ACHN (cell line): ENCODE measurements at places on chromosomes 1 and 21.

DNA sequence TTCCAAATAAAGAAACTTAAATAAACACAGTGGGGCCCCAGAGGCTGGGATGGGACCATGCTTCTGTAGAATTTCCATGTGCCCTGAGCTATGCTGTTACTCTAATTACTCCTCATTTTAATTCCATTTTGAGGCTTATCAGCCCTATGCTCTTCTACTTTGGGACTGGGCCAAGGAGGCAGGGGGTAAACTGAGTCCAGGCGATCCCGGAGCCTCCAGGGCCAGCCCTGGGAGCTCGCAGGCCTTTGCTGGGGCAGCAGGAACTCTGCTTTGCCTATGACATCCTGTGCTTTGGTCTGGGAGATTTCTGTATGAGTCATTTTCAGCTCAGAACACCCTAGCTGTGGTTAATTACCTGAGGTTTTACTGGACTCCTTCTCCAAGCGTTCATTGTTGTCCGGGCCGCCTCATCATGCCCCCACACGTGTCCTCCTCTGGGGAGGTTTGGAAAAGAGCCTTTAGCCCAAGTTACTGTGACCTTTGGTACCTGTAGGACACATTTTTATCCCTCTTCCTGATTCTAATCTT, 95.7 kb downstream of the RHOU start:
- peak; percentile 71 for DNase-seq

DNA sequence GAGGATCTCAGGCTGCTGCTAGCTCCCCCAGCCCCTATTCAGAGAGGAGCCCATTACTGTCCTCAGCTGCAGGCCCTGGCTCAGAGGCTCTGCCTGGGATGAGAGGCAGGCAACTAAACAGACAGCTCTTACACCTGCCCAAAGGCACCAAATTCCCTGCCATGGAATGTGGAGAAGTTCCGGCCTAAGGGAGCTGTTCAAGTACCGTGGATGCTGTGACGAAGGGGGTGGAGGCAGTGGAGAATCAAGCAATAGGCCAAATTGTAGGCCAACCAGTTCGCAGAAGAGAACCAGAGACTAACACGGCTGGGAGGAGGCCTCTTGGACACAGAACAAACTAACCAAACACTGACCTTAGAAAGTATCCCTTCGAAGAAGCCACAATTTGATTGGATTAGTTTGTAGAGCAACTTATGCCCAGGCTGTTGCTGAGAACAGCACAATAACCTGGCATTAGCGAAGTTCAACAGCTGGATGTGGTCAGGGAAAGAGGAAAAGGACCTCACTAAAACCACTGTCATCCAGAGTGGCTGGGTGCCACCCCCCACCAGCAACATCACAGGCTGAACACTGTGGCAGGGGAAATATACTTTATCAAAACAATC, 3.6 kb downstream of the C1orf174 start:
- no peak for DNase-seq

- no peak for DNase-seq
Observed at GRCh38 chr1:186999506-186999905, 170.8 kb downstream of the PLA2G4A start.

GRCh38 chr1:67723620-67724019, 38.6 kb downstream of the GADD45A start:
- peak; percentile 18 for DNase-seq

DNA sequence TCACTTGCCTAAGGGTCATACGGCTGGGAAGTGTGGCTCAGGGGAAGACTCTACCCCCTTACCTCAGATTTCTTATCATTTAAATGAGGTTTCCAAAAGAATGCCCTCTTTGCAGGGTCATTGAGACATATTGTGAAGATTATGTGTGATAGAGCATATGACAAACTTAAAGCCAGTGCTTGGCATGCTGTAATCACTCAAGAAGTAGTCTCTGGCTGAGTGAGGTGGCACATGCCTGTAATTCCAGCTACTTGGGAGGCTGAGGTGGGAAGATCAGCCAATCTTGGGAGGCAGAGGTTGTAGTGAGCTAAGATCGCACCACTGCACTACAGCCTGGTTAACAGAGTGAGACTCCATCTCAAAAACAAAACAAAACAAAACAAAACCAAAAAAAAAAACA, 7.5 kb upstream of the LDLRAD2 start:
- DNase-seq, result no peak

DNA sequence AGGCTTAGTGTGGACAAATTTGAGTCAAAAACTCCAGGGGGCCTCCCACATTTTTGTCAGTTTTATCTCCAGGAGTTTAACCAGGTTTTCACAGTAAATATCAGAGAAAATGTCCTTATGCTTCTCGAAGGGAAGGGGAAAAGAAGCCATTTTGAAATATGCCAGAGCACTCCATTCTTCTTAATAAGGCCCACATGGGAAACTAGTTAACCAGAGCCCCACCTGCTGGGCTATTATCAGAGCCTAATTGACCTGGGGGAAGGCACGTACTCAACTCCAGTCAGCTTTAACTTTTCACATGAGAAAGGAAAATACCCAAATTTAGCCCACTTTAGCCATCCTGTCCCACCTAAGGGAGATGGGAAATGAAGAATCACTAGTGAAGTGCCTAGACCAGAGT, 296.3 kb downstream of the PTBP2 start:
- peak; percentile 0 for DNase-seq

- no peak for DNase-seq
Observed at GRCh38 chr1:24973315-24973714, 43.2 kb upstream of the RUNX3 start.

GRCh38 chr21:16309250-16309971, 579.6 kb downstream of the USP25 start:
- no peak for DNase-seq

- no peak for DNase-seq
Observed at GRCh38 chr21:42820616-42821465, 58.5 kb downstream of the WDR4 start.

GRCh38 chr1:172465617-172466016, 21.7 kb upstream of the PIGC start:
- DNase-seq, result no peak

GRCh38 chr1:110094931-110095654, 17.1 kb upstream of the UBL4B start:
- DNase-seq, result no peak

GRCh38 chr1:4305526-4306301, 348.7 kb upstream of the AJAP1 start:
- DNase-seq, result no peak

DNA sequence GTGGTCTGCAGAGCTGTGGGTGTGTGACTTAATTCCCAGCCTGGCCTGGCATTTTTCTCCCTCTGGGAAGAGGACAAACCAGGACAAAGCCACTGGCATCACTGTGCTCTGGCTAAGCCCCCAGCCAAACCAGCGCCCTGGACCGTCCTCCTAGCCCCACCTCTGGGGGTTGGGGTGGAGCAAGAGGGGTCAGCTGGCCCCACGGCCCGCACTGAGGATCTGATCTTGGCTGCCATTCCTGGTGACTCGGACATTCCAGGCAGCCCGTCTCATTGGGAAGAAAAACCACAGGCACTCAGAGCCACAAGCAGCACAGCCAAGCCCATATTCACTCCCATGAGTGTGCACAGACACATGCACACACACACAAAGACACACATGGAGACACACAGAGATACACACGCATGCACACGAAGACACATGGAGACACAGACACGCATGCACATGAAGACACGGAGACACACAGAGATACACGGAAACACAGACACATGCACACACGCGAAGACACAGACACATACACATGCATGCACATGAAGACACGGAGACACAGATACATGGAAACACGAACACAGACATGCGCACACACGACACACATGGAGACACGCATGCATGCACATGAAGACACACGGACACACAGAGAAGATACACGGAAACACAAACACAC, 2.3 kb upstream of the MXRA8 start:
- DNase-seq, result peak; percentile 93

GRCh38 chr1:33655496-33655895, 183.1 kb downstream of the ZSCAN20 start:
- no peak for DNase-seq

DNA sequence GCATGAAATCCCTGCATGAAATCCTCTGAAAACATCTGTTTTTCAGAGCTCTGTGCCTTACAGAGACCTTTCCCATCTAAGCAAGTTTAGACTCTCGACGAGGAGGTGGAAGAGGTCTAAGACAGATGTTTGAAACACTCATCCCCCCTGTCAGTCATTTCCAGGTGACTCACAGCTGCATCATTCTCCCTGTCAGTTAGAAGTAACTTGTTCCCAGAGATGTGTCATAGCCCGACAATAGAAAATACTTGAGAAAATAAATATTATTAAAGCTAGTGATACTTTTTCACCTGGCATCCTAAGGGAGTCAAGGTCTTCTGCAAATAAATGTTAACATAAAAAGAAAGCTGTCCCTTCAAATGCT, 41.6 kb upstream of the SEC16B start:
- DNase-seq, result peak; percentile 77

- DNase-seq, result no peak
Observed at GRCh38 chr1:226029568-226030225, 30.6 kb upstream of the SDE2 start.

- DNase-seq, result peak; percentile 8
Observed at GRCh38 chr1:57017717-57018116, 51.9 kb upstream of the C8B start.

GRCh38 chr1:21084111-21084810, 92.4 kb downstream of the EIF4G3 start:
- DNase-seq, result no peak

DNA sequence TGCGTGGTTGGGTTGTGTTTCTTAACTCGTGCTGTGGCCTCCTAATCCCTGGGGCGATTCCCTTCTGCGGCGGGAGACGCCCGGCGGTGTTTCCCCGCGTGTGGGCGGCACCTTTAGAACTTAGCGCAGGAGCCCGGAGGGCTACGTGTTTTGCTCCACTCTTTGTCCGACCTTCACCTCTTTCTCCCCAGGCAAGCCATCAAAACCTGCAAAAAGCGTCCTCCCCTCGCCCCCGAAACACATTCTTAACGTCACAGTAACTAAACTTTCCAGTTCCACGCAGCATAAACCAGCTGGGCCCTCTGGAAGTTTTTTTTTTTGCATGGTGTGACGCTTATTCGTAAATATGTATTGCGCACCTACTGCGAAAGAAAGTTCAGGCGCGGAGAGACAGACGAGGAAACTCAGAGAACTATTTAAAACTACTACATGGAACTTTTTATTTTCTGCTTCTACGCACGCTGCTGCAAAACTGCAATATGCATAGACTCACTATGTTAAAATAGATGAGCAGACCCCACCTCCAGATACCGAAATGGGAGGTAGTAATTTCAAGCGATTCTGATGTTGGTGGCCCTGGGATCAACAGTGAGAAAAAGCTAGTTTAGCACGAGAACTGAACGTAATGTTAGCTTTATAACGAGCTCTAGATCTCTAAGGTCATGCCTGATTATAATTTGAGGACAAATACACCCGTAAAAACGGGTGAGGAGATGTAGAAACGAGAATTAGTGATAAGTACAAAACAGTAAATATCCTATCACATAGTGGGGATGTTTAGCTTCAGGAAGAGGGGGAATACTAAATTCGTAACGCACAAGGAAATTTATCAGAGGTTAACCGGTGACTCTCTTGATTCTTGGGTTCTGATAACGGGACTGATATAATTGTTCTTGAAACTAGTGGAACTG, 920 bp downstream of the MTR start:
- DNase-seq, result peak; percentile 60

GRCh38 chr1:36438715-36439114, 11.5 kb downstream of the OSCP1 start:
- no peak for DNase-seq

DNA sequence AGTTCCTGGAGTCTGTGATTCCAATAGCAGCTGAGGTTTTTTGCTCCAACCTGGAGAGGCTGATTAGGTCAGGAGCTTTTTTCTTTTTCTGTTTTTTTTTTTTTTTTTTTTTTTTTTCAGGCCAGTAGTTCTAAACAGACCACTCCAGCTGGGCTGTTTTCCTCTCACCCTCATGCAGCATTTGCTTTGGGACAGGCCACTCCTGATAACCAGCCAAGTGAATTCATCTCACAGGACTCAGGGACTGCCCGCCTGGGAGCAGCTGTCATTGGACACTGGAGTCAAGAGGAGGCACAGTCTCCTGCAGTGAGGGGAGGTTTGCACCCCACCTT, 22.9 kb downstream of the PLXNA2 start:
- no peak for DNase-seq

- DNase-seq, result no peak
Observed at GRCh38 chr1:215477632-215478031, 89.5 kb upstream of the KCTD3 start.

- DNase-seq, result no peak
Observed at GRCh38 chr21:33839167-33839716, 76.4 kb downstream of the ATP5PO start.

- DNase-seq, result no peak
Observed at GRCh38 chr1:7149080-7149838, 364.0 kb downstream of the CAMTA1 start.

DNA sequence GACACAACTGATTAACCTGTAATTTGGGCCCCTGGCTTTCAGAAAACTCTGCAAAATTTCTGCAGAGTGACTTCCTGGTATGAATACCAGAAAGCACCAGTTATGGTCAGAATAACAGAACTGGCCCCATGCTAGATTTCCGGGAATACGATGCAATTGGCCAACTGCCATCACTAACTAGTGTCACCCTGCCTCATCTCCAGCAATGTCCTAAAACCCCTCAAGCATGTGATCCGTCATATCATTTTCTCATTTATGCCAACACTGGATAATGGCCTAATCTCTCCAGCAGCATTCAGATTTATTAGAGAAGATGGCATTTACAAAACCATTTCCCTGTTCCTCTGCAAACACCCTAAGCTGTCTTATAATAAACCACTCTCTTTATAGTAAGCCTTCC, 15.4 kb downstream of the KAZN start:
- DNase-seq, result no peak

DNA sequence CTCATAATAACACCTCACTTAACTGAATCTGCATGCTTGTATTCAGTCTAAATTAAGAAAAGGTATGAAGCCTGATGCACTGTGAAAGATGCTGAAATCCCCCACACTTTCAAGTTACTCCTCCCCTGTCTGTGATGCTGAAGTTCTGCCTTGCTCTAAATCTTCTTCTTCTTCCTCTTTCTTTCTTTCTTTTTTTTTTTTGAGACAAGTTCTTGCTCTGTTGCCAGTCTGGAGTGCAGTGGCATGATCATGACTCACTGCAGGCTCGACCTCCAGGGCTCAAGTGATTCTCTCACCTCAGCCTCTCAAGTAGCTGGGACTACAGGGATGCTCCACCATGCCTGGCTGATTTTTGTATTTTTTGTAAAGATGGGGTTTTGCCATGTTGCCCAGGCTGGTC, 231.0 kb upstream of the B3GALT2 start:
- peak; percentile 62 for DNase-seq

- no peak for DNase-seq
Observed at GRCh38 chr1:11646317-11646716, 7.9 kb downstream of the FBXO2 start.

DNA sequence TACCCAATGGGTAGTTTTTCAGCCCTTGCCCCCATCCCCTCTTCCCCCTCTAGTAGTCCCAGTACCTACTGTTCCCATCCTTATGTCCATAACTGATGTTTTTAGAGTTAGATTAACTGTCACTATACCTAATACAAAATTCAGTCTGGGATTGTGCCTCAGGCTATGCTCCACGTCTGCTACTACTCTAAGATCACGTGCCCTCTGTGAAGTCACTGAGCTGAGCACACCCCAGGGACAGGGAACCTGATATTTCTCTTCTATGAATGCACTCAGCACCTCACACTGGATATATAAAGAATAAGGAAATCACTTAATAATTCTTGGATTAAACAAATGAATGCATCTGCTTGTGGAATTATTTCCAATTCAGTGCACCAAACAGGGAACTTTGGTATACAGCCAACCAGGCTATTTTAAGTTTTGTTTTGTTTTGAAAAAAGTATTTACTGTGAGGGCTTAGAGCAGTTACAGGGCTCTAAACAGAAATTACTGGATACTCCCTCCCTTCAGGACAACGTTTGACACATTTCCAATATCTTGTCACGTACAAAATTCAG, 307.9 kb downstream of the SMYD3 start:
- DNase-seq, result no peak
